ENCODE measurements at places on chromosomes 11 and 22. TPM values are rescaled to one million over a fixed set of nuclear protein-coding genes. Genes with fewer than 3 reads are reported as not detected.

DNA sequence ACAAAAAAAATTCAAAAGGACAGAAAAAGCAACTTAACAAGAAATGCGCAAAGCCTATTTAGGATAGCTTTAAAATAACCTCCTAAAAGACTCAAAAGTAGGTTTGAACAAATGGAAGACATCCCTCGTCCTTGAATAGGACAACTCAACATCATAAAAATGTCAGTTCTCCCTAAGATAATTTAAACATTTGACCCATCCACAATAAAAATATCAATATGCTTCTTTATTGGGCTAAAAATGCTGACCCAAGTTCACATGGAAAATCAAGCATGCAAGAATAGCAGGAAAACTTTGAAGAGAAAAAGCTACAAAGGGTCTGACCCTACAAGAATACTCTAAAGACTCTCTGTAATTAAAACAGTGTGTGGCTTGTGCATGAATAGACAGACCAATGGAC is 12.1 kb upstream of the KCTD17 start:
- DNase-seq, result no peak

DNA sequence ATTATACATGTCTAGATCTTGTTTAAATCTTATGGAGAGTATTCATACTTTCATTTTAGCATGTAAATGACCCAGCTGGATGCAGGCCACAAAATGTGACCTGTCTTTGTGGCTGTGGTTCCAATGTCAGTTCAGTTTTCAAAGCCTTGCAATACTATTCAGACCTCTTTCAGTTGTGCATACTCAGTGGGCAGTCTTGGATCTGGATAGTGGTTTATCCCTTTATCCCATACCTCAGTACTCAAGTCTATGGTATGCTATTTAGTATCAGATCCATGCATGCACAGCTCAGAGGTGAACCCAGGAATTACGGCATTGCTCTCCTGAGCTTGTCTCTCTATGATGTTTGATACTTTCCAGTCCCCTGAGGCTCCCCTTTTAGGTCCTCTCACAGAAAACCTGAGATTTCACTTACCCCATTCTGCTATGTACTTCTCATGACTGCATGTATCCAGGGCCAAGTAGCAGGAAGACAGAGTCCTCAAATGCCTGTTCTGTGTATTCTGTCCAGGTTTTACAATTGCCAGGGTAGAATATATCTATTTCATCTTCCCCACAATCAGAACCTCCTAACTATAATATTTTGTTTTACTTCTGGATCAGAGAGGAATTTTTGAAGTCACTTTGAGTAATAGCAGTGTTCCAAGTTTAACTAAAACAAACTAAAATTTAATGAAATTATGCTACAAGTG is 6.9 kb upstream of the P4HA3 start:
- no peak for DNase-seq

GRCh38 chr11:73140213-73141030 is 1.7 kb downstream of the FCHSD2 start:
- no peak for DNase-seq

DNA sequence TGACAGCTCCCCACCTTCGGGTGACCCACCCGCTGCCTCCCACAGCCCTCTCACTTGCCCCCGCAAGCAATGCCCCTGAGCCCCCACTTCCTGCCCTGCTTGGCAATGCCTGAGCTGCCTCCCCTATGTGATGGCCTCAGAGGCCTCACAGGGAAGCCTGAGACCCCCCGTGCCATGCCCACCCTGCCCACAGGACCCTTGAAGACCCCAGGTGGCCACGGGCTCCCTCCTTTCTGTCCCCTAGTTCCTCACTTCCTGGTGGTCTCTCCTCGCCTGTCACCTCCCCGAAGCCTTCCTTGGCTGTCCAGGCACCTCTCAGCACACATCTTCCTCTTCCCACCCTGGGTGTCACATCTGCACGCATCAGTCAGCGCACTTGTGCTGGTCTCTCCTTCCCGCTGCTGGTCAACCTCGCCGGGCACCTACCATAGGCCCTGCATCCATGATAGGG is 90.5 kb downstream of the BRD1 start:
- DNase-seq, result no peak

DNA sequence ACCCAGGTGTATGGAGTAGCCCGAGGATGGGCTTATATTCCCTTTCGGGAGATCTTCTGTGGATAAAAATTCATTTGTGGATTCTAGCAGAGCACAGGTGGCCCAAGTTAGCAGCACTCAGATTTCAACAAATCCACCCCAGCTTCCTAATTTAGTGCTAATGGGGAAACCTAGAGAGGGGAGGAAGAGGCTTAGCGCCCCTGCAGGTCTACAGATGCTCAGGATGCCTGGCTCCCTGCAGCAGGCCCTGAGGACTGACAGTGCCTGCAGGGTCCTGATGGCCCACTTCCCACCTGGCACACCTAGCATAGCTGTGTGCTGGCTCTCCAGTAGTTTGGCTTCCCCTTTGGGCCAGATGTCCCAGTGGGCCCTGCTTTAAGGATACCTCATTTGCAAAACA is 6.5 kb downstream of the DGAT2 start:
- DNase-seq, result no peak

- DNase-seq, result no peak
Measured at GRCh38 chr11:112997857-112998466, 36.7 kb downstream of the NCAM1 start.

GRCh38 chr11:112835591-112836255 is 125.5 kb upstream of the NCAM1 start:
- DNase-seq, result no peak

DNA sequence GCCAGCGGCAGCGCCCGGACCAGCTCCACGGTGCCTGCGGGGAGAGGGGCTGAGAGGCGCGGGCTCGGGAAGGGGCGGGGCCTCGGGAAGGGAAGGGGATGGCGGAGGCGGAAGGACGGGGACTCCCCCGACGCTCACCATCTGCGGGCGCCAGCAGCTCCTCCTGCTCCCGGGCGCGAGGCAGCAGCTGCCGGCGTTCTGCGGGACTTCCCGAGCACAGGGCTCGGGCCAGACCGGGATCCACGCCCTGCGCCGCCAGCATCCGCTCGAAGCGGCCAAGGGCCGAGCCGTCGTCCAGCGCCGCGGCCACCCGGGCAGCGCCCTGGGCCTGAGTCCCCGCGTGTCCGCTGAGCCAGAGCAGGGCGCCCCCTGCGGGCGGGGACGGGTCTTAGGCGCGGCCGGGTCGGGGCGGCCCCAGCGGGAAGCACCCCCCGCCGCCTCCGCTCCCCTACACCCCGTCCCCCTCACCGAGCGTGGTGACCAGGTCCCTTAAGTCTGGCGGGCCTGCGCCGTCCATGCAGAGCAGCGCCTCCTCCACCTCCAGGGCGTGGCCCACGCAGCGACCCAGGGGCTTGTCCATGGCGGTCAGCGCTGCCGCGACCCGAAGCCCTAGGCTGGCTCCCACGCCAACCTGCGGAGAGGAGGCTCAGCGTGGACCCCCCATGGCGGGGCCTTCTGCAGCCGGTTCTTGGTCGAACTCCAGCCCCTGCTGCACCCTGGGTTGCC is 873 bp upstream of the SCO2 start:
- peak; percentile 79 for DNase-seq

GRCh38 chr11:35919244-35919643 is 24.6 kb upstream of the LDLRAD3 start:
- no peak for DNase-seq

Gene LIF
- not detected for polyA plus RNA-seq

Data from naive B cell (primary cell).